ENCODE measurements at places on chromosomes 3 and 15.

GRCh38 chr15:56471440-56472069 lies 6.6 kb upstream of the MNS1 start:
- no peak for DNase-seq

DNA sequence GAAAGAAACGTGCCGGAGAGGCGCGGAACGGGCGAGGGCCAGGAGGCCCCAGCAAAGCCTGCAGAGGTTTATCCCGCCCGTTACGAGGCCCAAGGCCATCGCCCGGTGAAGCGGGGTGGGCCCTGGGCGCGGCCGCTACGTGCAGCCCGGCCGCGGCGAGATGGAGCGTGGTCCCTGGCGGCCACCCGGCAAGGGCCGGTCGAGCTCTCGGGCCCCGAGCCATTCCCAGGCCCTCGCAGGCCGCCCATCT lies 1.1 kb downstream of the PKM start:
- no peak for DNase-seq

DNA sequence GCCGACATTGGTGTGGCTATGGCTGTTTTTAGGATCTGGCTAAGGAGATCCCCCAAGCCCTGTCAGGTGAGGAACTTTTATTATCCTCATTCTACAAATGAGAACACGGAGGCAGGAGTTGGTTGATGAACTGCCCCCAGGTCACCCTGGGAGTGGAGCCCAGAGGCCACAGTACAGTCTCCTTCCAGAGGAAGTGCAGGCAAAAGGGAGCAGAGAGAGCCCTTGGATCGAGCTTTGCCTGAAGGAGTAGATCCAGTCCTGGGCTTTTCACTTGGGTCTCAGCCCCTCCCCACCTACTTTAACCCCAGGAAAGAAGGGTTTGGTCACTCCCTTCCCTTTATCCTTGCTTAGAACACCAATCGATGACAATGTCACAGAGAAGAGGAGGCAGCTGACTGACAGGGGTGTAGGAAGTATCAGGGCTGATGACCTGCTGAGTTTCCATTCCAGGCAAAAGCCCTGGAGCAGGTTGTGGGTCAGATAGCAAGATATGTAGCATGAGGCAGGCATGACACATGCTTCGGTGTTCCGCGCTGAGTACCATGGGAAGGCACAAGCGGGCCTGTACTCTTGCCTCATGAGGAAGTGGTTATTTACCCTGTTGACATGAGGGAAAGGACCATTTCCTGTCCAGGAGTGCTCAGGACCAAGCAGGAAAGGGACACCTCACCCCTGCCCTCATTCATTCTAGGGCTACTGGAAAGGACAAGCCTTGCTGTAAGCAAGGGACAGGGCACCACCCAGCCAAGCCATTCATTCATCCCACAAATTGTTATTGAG lies 5.8 kb upstream of the PLA2G4D start:
- DNase-seq = no peak

DNA sequence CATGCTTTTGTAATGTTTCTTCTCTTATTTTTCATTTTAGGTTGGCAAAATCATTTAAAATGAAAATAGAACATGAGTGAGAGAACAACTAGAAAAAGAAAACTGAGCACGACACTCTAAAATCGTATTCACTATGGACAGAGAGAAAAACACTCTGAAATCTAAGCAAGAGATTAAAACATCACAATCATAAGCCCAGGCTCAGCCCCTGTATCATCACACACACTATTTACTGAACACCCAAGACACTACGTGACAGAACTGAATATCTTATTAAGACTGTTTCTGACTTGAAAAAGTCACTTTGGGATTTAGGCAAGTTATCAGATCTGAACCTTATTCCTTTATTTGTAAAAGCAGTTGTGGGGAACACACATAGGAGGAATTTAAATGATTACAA lies 82.6 kb upstream of the PLXND1 start:
- no peak for DNase-seq

DNA sequence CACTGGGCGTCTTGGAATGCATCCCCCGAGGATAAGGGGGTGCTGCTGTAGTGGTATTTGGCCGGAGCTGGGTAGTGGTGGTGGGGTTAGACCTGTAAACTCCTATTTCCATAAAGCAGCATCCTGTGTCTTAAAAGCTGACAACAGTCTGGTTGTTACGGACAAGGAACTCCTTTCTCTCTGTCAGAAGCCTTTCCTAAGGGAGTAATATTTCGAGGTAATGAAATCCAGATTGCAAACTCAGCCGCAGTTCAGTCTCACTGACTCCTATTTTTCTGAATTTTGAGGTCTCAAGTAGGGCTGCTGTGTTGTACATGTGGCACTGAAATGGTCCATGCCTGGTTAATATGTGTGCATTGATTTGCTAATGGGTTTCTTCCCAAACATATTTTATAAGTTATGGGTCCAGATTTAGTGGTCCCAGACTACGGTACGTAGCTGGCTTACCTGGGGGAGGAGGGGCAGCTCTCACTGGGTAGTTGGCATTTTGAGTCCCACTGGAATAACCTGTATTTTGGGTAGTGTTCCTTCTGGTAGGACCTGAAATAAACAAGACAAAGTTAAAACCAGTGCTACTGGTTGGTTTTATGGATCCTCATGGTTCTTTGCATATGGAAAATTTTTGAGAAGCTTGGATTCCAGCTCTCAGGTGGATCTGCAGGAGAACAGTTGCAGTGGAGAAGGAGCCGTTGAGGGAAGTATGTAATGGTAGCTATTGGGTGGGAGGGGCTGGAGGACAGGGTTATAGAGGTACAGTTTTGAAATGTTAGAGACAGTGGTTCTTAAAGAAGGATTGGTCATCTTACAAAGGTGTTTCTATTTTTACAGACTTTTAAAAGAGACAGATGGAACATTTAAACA lies 48.6 kb upstream of the LDHAL6B start:
- peak; percentile 37 for DNase-seq

DNA sequence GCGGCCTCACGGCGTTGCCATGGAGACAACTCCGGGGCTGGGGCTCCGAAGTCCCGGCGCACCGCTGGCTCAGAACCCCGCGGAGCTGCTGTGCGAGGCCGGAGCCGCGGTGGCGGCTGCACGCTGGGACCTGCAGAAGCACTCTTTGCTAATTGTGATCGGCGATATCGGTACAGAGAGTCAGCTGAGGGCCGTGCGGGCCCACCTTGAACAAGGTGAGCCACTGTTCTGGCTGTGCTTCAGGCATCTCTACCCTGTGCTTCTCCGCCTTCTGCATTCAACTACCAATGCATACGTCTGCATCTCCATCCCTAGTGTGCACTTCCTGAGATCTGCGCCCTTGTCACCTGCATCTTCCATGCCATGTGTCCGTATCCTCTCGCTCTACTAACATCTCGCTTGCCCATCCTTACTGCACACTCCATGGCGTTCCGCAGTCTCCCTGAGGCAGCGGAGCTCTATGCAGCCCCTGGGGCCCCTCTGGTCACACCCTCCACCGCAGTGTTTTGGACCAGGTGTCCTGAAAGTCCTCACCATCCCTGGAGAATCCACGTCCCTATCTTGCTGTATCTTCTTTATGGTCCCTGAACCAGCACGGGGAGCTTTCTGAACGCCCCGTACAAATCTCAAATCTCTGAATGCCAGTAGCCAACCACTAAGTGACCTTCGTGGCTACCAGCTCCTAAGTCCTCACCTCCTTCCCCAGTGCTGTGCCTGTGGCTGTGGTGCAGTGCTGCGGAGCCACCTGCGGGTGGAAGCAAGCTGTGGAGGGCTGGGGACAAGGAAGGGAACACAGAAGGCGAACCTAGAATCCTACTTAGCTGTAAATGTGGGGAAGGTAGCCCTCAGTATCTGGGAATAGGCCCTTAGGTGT lies 6.2 kb upstream of the MAP1A start:
- no peak for DNase-seq

- no peak for DNase-seq
These were observed 103.0 kb downstream of the RPL22L1 start for GRCh38 chr3:170766823-170767575.

- DNase-seq = peak; percentile 75
These were observed 145.5 kb downstream of the WNT5A start for GRCh38 chr3:55341502-55342031.

DNA sequence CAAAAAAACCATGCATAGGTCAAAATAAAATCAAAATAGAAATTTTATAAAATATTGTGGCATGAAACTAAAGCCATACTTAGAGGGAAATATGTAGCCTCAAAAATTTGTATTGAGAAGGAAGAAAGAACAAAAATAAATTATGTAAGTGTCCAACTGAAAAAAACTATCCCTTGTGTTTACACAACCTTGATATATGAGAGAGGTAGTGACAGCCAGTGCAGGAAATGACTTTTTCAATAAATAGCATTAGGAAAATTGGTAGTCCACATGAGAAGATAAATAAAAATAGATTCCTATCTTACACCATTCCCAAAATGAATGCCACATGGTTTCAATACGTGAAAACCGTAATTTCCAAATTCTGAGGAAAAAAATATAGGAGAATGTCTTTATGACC lies 13.2 kb upstream of the PRSS50 start:
- no peak for DNase-seq

DNA sequence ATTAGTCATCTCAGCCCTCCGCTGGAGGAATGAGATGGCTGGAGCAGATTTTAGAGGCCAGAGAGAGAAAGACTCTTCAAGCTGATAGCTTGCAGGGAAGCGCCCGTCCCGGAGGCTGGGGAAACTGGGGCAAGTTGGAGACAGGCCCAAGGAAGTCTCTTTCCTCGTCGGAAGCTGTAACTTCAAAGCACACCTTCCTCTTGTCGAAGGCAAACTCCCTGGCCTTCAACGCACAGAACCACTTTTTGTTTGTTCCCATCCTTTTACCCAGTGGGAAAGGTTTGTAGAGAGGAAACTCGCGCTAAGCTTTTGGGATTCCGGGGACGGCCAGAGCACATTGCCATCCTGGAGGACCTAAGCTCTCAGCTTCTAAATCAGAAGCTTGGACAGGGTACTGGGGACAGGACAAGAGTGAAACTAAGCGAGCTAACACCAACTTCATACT lies 900 bp upstream of the EOMES start:
- DNase-seq = no peak

GRCh38 chr3:12234192-12234591 lies 54.7 kb upstream of the PPARG start:
- no peak for DNase-seq

All from fibroblast of upper back skin (primary cell).